Non-pigmented ciliary epithelial cell (primary cell): ENCODE measurements at places on chromosomes 1 and 21.
A peak's percentile ranks its signal among the peaks of the same experiment; 100 is the strongest.

- DNase-seq, result no peak
Observed at GRCh38 chr1:116231752-116232151, 120.6 kb downstream of the MAB21L3 start.

GRCh38 chr21:38472412-38473108 lies 25.7 kb downstream of the ERG start:
- DNase-seq, result no peak

DNA sequence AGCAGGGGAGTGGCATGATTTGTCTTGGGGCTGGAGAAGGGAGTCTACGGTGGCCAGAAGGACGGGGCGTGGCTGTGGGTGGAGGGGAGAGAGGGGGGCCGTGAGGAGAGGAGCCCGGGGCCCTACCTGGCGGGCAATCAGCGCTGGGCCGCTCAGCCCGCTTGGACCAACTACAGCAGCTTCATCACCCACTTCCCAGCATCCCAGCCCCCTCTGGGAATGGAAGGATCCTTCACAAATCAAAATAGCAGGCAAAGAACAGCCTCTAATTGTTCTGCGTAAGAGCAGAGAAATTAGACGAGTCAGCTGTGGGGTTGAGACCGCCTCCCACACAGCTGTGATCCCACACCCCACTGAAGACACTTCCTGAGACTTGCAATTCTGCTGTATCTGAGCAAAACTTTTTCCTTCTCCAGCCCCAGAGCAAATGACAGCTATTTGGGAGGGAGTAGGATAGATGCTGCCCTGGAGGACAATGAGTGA lies 43.5 kb downstream of the OPRD1 start:
- DNase-seq, result no peak

- DNase-seq, result no peak
Observed at GRCh38 chr21:46393451-46393940, 65.2 kb upstream of the DIP2A start.

GRCh38 chr1:180586671-180587155 lies 27.9 kb downstream of the OVAAL start:
- peak; percentile 52 for DNase-seq

DNA sequence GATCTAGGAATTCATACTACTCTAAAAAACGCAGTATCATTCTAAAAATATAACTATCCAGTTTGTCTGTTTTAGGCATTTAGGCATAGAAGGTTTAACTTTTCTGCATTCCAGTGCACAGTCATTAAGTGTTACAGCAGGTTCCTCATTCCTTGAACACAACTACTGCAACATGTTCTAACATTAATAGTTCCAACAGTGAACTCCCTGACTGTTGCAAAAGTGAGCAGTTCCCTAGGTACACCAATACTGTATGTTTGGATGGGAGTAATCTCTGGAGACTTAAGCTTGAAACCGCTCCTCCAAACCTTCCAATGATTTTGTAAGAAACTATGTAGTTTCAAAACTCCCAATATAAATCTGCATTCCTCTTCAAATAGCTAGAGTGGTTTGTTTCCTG lies 46.2 kb downstream of the UCHL5 start:
- DNase-seq, result peak; percentile 11

DNA sequence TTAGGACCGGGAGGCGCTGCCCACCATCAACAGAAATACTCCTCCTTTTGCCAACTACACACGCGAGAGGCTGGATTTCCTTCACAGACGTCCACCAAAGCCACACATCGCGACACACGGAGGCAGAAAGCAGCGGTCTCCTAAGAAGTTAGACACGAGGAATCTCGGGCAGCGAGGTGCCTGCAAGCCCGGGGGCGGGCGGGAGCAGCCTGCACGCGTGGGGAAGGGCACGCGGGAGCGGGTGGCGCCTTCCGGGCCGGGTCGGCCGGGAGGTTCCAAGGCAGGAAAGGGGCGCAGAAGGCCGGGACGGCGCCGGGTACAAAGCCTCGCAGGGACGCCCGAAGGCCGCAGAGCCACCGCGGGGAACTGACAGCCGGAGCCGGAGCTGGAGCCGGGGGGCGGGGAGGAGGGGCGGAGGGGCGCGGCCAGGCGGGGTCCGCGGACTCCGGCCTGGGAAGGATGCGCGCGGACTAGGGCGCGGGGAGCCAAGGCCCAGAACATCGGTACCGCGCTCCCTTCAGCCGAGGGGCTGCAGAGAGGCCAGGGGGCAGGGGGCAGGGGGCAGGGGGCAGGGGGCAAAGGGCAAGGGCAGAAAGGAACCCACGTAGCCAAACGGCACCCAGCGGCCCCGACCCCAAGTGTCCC lies 722 bp downstream of the NPHP4 start:
- DNase-seq, result no peak

DNA sequence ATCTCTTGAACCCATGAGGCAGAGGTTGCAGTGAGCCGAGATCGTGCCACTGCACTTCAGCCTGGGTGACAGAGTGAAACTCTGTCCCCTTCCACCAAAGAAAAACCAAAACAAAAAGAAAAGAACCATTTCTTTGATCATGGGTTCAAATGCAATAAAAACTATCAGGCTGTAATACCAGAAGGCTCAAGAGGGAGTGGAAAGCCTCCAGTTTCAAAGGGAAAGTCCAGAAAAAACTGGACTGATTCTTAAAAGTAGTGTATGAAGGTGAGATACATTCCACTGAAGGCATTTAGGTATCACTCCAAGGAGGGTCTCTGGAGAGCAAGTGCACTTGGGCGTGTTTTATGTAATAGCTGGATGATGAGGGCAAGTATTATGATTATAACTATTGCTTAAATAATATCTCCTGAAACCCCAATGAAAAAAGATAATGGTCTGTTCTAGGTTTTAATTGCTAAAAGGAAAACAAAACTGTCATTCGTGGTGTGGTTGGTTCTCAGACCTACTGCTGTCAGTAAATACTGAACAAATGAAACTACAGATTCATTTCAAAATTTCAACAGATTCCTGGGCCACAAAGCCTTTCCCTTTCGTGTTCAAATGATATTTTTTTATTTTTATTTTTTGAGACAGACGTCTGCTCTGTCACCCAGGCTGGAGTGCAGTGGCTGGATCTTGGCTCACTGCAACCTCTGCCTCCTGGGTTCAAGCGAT lies 6.0 kb upstream of the CAMTA1 start:
- DNase-seq, result no peak

DNA sequence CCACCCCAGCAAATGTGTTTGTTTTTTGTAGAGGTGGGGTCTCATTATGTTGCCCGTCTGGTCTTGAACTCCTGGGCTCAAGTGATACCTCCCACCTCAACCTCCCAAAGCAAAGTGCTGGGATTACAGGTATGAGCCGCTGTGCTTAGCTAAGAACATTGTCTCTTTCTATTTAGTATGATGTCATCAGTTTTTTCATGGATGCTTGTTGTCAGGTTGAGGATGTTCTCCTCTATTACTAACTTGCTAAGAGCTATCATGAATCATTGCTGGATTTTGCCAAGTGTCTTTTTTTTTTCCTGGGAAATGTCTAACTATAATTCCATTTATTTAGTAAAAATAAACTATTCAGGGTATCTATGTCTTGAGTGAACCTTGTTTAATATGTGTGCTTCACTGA lies 19.0 kb upstream of the MPC2 start:
- DNase-seq, result no peak

DNA sequence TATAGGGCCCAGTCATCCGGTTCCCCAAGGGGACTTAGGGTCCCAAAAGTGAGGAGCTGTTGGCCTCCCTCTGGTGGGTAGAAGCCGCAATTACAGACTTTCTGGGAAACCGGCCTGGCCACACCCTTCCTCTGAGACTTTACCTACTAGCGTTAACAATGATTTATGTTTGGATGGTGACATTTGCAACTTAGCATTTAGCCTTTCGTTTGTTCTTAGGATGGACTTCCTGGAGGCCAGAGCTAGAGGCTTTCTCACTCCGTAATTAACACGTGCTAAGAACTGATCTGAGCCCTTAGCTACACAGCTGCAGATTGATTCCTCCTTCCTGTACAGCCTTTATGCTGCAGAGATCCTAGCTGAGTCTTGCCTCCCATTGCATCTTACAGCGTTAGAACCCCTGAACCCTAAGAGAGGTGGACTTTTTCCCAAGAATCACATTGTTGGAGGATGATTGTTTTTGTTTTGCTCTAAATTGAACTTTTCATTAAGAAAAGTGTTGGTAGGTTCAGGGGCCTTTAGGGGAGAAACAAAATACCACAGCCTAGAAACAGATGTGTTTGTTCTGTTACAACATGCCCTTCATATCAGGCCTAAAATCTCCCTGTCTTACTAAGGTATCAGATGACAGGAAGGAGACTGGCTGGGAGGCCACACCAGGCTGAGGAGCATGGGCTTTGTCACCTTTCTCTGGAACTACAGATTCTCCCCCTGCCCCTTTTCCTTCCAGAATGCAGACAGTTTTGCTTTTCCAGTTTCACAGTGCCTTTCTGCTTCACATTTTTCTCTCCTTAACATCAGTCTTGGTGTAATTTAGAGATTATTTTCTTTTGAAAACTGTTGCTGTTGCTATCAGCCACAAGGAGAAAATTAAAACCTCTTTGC lies 1.9 kb downstream of the S100A11 start:
- DNase-seq, result no peak
